Activated CD4-positive, alpha-beta memory T cell treated with anti-CD3 and anti-CD28 coated beads, Interleukin-2, amount 10 ng/mL, durations not matched to agents 7 days and 5 days (primary cell): ENCODE measurements at places on chromosomes 11 and 22.

DNA sequence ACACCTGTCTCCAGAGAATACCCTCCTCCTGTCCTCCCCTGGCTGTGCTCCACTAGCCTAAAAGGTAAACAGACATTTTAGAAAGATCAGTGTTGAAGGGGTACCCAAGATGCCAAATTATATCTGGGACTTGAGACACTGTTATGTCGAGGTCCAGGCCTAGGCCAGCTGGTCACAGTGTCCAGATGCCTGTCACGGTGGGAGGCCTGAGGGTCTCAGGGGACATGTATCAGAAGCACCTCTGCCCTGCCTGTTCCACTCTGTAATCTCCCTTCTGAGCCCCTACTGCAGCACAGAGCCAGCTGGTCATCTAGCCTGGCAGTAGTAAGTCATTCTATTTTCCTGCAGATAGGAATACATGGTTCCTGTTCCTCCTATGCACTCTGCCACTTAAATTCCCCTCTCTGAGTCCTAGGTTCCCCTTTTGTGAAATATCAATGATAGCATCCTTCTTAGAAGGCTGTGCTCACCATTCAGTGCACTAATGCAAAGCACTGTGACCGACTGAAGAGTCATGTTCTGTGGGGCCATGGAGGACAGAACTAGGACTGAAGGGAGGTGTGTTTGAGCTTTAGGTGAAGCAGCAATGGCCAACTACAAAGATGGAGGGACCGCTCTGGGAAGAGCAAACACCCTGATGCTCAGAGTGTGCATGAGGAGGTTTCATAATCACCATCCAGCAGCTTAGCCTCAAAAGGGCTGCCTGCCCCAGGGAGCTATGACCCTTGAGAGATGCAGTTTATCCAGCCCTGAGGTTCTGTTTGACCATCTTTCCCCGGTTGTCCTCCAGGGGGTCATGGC lies 44.8 kb upstream of the TUB start:
- no peaks in the 10 kb centered on the region for H3K36me3 ChIP-seq
- no peak overlapping the region for H3K4me3 ChIP-seq
- H3K27ac ChIP-seq = no peak overlapping the region
- DNase-seq = no peak
- no peaks in the 10 kb centered on the region for H3K27me3 ChIP-seq

DNA sequence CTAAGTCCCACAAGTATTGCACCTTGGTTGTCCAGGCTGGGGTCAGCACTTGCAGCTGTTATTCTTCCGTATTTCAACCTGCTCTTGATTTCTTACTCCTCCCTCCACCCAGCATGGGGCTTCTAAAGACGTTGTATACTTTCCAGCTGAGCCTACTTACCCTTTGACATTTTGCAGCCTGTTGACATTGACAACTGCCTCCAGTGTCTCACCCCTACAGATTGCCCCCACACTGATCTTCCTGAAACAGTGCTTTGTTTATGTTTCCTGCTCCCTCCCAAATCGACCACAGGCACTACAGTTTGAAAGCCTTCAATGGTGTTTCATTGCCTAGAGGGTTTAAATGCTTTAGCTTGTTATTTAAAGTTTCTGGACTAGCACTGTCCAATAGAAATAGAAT lies 56.6 kb downstream of the FAM83F start:
- H3K36me3 ChIP-seq = no peaks in the 10 kb centered on the region
- H3K27me3 ChIP-seq = no peaks in the 10 kb centered on the region
- H3K4me1 ChIP-seq = peaks cover 62% of the 10 kb centered on the region
- H3K4me3 ChIP-seq = no peak overlapping the region

DNA sequence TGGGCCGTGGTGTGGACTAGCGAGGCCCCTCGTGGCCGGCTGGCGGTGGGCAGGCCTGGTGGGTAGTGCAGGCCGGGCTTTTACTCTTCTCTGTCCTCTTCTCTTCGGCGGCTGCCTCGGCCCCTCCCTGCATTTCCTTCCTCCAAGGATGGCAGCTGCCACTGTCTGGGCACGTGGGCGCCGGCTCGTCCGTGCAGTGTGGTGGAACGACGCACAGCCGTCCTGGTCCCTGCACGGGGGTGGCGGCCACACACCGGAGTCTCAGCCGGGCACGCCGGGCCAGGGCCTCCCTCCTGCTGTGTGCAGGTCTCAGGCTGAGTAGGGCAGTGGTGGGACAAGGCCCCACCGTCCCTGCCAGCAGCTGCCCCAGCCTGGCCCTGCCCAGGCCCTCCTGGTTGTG lies 37.7 kb downstream of the MOB2 start:
- DNase-seq = no peak
- H3K27ac ChIP-seq = no peak overlapping the region
- H3K36me3 ChIP-seq = no peaks in the 10 kb centered on the region
- H3K4me3 ChIP-seq = no peak overlapping the region

- no peak overlapping the region for H3K4me3 ChIP-seq
- no peaks in the 10 kb centered on the region for H3K36me3 ChIP-seq
- DNase-seq = no peak
- no peak overlapping the region for H3K27ac ChIP-seq
- peaks cover 16% of the 10 kb centered on the region for H3K27me3 ChIP-seq
Measured at GRCh38 chr11:72179049-72179803, 12.7 kb upstream of the FOLR1 start.

DNA sequence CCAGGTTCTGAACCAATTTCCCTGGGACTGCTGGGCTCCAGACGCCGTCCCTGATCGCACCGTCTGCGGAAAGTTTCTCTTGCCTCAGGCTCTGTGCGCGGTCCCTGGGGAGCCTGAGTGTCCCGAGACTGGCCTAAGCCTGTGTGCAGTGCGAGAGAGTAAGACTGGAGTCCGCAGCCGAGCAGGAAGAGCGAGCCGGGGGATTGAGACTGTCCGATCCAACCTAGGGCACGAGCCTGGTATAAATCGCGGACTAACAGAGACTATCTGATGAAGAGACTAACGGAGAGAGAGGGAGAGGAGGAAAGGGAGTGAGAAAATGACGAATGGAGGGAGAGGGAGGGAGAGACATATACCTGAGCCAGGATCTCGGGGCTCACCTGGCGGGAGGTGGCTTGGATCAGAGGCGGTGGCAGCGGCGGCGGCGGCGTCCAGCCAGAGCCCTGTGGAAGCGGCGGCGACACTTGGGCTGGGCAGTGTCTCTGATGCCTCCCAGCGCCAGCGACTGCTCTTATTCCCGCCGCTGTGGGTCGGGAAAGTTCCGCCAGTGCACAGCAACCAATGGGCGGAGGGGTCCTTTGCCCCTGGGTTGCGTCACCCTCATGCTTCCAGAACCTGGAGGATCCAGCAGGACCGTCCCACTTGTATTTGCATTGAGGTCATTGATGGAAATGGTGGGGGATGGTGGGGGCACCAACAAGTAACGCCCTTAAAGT lies at the start of gene CALCA:
TSS of gene CALCA (minus strand) at position 487 of the 716 bp plus-strand sequence. CDS start 1,159 bp downstream, outside the sequence.
- H3K4me3 ChIP-seq = peak within 1 kb of the TSS; percentile 13
- peaks cover 68% of the 10 kb centered on the region for H3K27me3 ChIP-seq
- no peaks in the 10 kb centered on the region for H3K36me3 ChIP-seq
- peaks cover 30% of the 10 kb centered on the region for H3K4me1 ChIP-seq

- H3K4me3 ChIP-seq = no peak overlapping the region
- H3K27ac ChIP-seq = no peak overlapping the region
- no peaks in the 10 kb centered on the region for H3K27me3 ChIP-seq
- DNase-seq = no peak
- H3K4me1 ChIP-seq = peaks cover 17% of the 10 kb centered on the region
Measured at GRCh38 chr11:122804796-122805195, 33.5 kb upstream of the CRTAM start.

- H3K27me3 ChIP-seq = peaks cover under 1% of the 10 kb centered on the region
- peaks cover 14% of the 10 kb centered on the region for H3K4me1 ChIP-seq
- H3K4me3 ChIP-seq = no peak overlapping the region
- H3K27ac ChIP-seq = no peak overlapping the region
Measured at GRCh38 chr11:75762885-75763284, 5.7 kb upstream of the DGAT2 start.

GRCh38 chr11:65403607-65404121 lies 17.2 kb downstream of the FRMD8 start:
- H3K36me3 ChIP-seq = peaks cover 40% of the 10 kb centered on the region
- H3K4me3 ChIP-seq = no peak overlapping the region
- H3K4me1 ChIP-seq = peaks cover 2% of the 10 kb centered on the region
- no peak overlapping the region for H3K27ac ChIP-seq
- H3K27me3 ChIP-seq = no peaks in the 10 kb centered on the region

- H3K36me3 ChIP-seq = no peaks in the 10 kb centered on the region
- H3K4me3 ChIP-seq = no peak overlapping the region
- no peak for DNase-seq
- H3K27ac ChIP-seq = no peak overlapping the region
- H3K4me1 ChIP-seq = no peaks in the 10 kb centered on the region
Measured at GRCh38 chr11:78772186-78772585, 197.5 kb upstream of the NARS2 start.

DNA sequence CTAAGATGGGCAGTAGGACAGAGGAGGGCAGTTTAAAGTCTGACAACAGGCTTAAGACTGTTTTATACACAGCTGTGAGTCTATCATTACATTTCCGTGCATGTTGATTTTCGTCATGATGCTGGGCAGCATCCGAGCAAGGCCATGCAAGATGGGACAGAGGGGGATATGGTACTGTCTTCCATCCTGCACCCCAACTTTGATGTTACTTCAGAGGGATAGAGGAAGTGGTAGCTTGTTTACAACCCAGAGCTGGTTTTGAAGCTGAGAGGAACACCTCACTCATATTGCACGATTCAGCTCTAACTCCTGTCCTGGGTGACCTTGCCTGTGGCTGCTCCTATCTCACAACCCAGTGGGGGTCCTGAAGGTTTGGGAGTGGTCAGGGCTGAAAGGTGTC lies 3.0 kb upstream of the SORL1 start:
- no peaks in the 10 kb centered on the region for H3K27me3 ChIP-seq
- peaks cover 79% of the 10 kb centered on the region for H3K4me1 ChIP-seq
- H3K36me3 ChIP-seq = peaks cover 45% of the 10 kb centered on the region
- H3K27ac ChIP-seq = peak overlapping the region; percentile 90
- peak; percentile 29 for DNase-seq

DNA sequence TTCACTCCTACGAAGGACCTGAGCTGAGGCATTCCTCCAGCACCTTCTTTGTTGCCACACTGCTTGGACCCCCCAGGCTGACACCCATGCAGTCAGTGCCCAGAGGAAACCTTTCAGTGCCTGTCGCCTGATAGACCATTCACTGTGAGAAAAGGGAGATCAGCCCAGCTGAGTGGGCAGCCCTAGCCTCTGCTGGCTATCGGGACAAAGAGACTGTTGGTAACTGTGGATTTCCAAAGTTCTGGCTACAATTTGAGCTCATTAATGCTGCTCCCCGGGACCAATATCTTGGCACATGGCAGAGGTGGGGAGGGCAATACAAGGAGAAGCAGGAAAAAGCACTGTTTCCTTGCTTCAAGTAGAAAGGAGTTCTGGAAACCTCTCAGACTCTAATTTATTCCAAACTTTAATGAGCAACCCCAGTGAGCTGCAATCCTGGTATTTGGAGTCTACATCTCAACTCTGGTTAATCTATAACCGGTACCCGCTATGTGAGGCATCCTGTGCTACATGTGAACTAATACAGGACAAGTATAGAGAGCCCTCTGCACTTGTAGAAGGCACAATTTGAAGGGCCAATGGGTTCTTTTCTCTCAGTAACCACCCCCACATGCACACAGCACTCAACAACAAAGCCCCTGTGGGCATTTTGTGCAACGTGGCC lies 200.7 kb upstream of the NCAM1 start:
- H3K27ac ChIP-seq = no peak overlapping the region
- H3K27me3 ChIP-seq = no peaks in the 10 kb centered on the region
- DNase-seq = no peak
